ENCODE measurements at places on chromosomes 4 and X.

DNA sequence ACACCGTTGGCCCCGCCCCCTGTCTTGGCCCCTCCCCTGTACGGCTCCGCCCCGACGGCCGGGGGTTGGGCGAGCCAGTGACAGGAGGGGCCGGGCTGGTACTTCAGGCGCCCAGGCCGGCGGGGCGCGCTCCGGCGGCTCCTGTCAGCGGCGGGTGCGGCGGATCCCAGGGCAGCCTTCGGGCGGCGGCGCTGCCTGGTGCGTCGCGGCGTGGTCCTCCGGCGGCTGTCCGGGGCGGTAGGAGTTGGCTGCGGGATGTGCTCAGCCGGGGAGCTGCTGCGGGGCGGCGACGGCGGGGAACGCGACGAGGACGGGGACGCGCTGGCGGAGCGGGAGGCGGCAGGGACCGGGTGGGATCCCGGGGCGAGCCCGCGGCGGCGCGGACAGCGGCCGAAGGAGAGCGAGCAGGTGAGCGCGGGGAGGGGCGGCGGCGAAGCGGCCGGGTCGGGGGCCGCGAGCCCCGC, at the start of gene FAM241A:
Gene FAM241A (plus strand): TSS at position 129 of the 464 bp plus-strand sequence. CDS start 127 bp downstream, at position 256.
- DNase-seq: peak; percentile 83

- no peak for DNase-seq
Observed at GRCh38 chrX:115364670-115365069, 75.2 kb downstream of the LUZP4 start.

DNA sequence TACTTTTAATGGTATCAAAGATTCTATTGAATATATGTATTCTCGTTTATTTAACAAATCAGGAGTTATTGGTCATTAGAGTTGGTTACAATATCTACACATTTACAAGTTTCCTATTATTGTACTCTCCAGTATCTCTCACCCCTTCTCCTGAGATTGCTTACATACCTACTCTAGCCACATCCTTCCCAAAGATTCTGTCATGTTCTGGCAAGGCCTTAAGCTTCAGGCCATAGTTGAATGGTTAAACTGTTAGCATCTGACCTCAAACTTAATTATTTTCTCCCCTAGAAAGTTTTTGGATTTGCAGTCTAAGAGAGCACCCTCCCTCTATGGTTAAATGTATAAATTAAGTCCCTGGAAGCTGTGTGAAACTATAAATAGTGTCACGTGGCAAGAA, 784.2 kb downstream of the GLUD2 start:
- no peak for DNase-seq

GRCh38 chrX:124388562-124388961, 42.2 kb downstream of the SH2D1A start:
- DNase-seq: peak; percentile 31

GRCh38 chr4:139153411-139154133, 23.4 kb downstream of the ELF2 start:
- DNase-seq: no peak

DNA sequence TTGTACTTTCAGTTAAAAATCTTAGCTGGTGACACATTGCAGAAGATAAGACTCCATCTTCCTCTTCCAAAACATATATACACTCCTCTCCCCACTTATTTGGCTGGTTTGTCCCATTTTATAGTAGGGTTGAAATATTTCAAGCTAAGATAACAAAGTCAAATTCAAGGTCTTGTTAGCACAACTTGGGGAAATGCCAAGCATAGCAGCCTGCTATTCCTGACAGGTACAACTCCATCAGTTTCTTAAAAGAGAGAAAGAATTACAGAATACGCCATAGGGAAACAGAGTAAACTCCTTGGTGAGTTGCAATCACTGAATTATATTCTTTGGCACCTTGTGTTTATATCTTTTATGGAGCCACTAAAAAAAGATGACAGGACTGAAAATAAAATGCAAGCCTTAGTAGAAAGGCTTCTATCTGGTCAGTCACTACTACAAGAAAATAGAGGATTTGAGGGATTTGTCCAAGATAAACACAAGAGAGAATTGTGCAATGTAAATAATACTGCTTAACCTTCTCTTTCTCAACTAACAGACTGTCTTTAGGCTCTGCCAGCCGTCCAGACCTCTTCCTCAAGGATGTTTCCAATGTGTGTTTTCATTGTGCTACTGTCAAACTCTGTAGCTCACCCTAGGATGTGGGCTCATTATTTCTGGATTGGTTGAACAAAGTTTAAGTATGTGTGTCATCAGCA, 170.3 kb downstream of the VEGFC start:
- DNase-seq: no peak

DNA sequence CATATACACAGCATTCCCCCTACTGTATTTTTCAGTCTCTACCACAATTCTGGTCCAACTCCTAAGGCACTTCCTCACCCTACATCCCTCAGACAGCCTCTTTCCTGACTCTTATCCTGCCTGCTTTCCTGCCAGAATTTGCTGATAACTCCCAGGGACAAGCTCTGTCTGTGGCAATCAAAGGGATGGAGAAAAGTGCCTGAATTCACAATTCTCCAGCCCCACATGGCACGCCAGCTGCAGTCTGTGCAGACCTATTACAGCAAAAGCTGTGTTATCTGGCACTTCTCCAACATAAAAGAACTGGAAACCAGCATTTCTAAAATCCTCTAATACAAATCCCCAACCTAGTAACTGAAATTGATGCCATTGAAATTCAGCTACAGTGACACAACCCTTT, 404.8 kb downstream of the KLHL13 start:
- DNase-seq: no peak
